ENCODE measurements at places on chromosomes 5 and 9.

- DNase-seq, result no peak
These were observed 139.8 kb downstream of the NPR3 start for GRCh38 chr5:32850817-32851496.

GRCh38 chr5:76715736-76716455 lies at the start of gene F2R:
Gene F2R, plus strand, starts transcription at chr5:76716126. Its CDS starts 182 bp downstream, at chr5:76716308.
- peak; percentile 22 for DNase-seq

DNA sequence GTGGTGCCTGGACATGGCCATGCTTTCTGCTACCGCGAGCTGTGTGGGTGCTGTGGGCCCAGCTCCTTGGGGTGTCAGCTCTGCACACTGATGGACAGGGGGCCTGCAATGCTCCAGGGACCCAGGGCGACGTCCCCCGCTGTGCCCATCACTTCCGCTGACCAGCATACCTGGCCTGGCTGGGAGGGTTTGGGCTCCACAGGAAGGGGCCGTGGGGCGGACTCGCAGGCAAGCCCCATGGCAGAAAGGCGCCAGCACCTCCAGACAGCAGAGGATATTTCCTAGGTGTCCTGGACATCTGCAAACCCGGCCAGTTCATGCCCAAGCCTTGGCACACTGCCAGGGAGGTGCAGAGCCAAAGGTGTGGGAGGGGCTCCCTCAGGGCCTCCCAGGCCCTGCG lies 295.8 kb upstream of the IRX4 start:
- no peak for DNase-seq

DNA sequence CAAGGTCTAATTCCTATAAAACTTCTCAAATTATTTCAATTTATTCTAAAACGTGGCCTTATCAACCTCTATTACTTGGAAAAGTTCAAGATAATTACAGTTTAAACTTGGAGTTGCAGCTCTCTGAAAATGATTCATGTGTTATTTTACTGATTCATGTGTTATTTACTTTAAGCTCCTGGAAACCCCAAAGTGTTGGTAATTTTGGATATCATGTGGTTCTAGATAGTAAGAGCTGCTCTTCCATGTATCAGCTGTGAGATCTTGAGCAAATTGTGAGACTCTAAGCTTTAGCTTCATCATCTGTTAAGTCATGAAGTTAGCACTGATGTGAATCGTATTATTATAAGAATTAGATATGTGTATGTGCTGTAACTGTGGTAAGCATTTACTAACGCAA lies 749.2 kb downstream of the TLE4 start:
- DNase-seq, result no peak

DNA sequence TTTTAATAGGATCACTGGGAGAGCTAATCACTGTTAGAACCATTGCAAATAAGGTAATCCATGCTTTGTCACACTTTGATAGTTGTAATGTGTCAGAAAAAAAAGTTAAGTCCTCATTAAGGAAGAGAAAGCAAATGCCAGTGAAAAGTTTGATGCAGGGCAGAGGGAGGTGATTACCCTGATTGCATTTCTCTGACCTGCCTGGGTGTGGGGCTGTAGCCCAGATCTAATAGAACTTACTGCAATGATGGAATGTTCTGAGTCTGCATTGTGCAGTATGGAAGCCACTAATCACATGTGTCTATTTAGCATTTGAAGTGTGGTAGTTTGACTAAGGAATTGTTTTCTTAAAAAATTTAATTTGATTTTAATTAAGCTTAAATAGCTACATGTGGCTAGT lies 202.7 kb downstream of the ATP10B start:
- DNase-seq, result no peak

- DNase-seq, result no peak
These were observed 38.6 kb downstream of the B4GALT1 start for GRCh38 chr9:33128570-33128969.

DNA sequence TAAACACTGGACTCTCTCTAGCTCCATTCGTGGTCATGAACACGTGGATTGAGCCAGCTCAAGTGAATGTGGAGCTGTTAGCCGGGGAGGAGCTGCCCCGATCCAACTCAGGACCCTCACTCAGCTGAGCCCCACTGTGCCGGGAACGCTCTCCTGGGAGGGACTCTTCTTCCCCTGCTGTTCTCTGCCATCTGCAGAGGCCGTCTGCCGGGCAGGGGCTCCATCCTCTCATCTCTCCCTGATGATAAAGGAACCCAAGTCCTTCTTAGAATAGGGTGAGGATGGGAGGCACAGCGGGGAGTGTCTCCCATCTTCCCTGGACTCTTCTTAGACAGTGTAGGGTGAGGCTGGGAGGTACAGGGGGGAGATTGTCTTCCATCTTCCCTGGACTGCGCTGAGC lies 120.5 kb upstream of the IRX4 start:
- DNase-seq, result no peak

DNA sequence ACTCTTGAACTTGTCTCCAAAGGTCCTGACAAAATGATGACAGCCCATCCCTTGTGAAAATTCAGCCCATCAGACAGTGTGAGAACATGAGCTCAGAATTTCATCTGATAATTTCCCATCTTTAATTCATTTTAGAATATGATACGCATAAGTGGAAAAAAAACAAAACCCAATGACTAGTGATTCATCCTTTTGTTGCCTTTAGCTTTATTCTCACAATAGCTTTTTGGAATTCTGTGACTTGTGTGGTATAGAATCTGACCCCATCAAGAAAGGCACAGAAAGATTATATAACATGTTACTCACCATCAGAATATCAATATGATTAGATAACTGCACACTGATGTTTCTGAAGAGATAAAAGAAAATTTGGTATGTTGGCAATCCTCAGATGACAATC lies 16.1 kb upstream of the TMED7 start:
- no peak for DNase-seq

- no peak for DNase-seq
These were observed 157.3 kb downstream of the CYLC2 start for GRCh38 chr9:103152473-103152872.

DNA sequence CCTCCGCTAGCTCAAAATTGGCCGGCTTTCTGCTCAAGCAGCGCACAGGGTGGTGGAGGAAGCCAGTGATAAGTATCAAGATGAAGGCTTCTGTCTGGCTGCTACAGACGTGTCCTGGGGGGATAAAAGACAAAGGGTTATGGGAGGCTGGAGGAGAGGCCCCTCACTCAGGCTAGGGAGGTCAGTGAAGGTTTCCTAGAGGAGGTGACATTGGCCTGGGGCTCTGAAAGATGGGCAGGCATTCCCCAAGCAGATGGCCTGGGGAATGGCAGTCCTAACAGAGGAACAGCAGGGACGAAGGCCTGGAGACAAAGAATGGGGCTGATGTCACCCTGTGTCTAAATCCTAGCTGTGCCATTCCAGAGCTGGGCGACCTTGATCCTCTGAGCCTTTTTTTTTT lies 32.3 kb downstream of the OLFML2A start:
- no peak for DNase-seq

DNA sequence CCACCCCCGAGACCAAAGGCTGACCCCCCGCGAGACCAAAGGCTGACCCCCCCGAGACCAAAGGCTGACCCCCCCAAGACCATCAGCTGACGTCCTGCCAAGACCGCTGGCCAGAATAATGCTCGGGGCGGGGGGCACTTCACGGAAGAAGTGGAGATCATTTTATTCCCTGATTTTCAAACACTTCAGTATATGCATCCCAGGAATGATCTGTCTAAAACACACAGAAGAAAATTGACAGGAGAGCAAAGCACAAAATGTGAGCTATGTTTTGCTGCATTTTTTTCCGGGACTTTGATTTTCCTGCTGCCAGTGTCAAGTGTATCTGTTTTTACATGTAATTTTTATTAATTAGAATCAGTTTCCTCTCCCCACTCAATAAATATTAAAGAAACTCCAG lies 67.1 kb downstream of the ADAMTS2 start:
- DNase-seq, result no peak

DNA sequence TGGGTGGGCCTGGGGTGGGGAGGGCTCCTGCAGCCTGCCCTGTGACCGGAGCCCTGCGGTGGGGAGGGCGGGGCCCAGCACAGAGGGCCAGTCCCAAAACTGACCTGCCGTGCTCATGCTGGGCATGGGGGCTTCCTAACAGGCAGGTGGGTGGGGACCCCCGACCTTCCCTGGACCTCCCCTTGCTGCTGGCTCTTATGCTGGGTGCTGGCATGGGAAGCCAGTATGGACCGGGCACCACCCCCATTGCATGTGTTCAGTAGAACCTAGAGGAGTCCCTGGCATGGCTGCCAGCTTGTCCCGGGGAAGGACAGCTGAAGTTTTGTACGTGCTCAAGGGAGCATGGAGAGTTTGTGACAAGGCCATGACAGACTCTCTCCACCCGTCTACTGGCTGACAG lies 37.1 kb downstream of the WNK2 start:
- no peak for DNase-seq

- no peak for DNase-seq
These were observed 11.6 kb downstream of the BNIP1 start for GRCh38 chr5:173155912-173156311.

- DNase-seq, result no peak
These were observed 3.4 kb downstream of the LMNB1 start for GRCh38 chr5:126780165-126780827.

DNA sequence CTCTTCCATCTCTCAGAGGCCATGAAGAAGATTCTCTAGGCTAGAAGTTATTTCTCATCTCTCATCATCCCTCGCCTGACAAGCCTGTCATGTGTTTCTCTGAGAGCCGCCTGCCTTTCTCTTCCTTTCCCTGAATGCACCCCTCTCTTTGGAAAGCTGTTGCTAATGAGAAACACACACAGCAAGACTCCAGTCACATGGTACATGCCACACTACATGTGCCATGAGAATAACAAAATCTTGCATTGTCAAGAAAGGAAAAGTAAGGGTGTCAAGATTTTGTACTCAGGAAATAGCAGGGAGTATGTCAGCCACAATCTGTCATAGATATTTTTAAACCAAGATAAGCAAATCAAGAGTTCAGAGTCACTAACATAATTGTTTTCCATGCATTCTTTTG lies 8.9 kb downstream of the AGXT2 start:
- DNase-seq, result no peak

DNA sequence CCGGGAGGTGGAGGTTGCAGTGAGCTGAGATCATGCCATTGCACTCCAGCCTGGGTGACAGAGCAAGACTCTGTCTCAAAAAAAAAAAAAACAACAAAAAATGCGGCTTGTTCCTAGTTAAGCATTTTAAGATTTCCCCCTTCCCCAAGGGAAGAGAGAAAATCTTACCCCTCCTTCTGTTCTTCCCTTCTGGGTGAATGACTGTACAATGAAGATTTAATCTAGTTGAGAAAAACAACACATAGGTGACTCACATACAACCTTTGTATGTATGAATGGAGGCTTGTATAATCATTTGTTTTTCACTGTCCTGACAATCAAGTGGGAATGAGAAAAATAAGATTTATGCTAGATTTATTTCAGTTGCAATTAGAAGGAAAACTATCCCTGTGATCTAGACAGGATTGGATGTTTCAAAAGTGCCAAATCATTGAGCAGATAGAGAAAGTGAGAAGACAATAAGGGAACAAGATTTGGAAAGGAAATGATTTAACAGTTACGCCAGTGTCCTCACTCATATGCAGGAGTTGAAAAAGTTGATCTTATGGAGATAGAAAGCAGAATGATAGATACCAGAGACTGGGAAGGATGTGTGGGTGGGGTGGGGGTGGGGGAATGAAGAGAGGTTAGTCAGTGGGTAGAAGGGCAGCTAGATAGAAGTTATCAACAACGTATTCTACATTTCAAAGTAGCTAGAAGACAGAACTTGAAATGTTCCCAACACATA lies 16.7 kb downstream of the GDA start:
- no peak for DNase-seq

- DNase-seq, result no peak
These were observed 42.7 kb downstream of the SVEP1 start for GRCh38 chr9:110536822-110537221.

DNA sequence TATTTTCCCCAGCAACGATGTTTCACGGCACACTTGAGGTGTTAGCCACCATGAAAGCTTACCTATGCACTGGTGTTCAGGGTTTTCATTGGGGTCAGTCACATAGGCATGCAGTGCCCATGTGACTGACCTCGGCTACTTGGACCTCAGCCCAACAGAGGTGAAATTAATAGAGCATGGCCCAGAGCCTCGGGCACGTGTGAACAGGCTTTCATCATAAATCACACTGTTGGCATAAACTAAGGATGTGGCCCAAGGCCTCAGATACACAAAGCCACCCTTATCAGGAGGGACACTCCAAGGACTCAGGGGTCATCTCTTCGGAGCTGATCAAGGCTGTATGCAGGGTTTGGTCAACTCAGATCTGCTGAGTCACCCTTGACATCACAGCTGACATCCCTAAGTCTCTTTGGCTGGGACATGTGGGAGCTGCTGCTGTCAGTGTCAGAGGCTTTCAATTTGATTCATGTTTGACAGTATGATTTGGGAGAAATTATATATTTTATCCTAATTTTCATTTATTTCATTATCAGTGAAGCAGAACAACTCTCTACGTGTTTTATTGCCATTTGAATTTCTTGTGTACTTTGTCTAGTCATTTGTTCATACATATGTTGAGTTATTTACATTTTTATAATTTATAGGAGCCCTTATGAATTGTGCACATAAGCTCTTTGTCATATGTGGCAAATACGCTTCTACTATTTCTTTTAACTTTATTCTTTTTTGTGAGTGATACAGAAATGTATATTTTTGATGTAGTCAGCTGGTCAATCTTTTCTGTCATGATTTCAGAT lies 59.7 kb upstream of the ANKRD33B start:
- no peak for DNase-seq

- DNase-seq, result no peak
These were observed 501.1 kb downstream of the KDM4C start for GRCh38 chr9:7258688-7259396.

DNA sequence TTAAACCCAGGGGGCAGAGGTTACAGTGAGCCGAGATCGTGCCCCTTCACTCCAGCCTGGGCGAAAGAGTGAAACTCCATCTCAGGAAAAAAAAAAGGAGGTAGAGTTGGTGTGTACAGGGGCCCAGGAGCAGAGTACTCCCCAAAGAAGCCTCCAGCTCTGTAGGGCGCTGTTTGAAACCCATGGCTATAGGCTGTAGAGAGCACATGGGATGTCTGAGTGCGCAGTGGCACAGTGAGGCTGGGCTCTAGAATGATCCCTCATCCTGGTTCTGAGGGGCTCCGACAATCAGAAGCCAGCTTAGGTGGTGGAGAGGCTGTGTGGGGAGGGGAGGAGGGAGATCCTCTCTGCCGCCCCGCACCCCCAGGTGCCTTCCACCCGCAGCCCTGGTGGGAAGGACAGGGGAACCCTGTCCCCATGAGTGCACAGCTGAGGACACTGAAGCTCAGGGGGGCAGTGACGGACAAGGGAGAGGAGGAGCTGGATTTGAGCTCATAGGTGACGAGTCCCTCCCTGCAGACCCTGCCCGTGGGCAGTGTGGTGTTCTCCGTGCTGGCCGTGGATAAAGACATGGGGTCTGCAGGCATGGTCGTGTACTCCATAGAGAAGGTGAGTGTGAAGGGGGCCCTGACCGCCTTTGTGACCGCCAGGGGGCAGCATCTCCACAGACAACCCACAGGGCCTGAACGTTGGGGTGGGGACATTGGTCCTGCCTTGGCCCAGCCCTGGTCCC lies 24.6 kb downstream of the CDHR2 start:
- peak; percentile 50 for DNase-seq

GRCh38 chr5:79378510-79379186 lies 135.3 kb downstream of the HOMER1 start:
- DNase-seq, result no peak

- DNase-seq, result no peak
These were observed 36.9 kb upstream of the GLRA1 start for GRCh38 chr5:151961557-151961956.
